Activated naive CD4-positive, alpha-beta T cell treated with anti-CD3 and anti-CD28 coated beads, Interleukin-2, amount 50 U/mL, for 72 hours (primary cell): ENCODE measurements at places on chromosomes 3 and 15. TPM values are rescaled to one million over a fixed set of nuclear protein-coding genes. Genes with fewer than 3 reads are reported as not detected.

- no peak for DNase-seq
Measured at GRCh38 chr3:195580744-195581443, 2.8 kb downstream of the APOD start.

GRCh38 chr3:71041371-71041770, 542.2 kb downstream of the FOXP1 start:
- DNase-seq = no peak

DNA sequence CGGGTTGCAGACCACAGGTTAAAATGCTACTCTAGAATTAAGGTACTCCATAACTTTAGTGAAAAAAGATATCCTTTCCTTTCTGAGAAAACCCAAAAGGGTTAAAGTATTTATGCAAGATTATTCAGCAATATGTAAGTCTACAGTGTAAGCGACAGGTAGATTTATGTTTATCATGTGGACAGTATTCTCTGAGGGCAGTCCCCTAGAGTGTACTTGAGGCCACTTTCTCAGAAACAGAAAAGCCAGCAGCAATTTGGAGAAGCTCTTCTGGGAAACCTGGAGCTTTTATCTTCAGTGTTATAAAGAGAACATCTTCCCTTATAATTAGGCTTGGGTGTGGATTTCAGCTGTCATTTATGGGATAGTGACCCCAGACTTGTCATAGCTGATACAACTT, 8.9 kb downstream of the ST3GAL6 start:
- no peak for DNase-seq

GRK7 gene
- total RNA-seq = not detected

- no peak for DNase-seq
Measured at GRCh38 chr3:14007006-14007405, 117.7 kb downstream of the CHCHD4 start.

DNA sequence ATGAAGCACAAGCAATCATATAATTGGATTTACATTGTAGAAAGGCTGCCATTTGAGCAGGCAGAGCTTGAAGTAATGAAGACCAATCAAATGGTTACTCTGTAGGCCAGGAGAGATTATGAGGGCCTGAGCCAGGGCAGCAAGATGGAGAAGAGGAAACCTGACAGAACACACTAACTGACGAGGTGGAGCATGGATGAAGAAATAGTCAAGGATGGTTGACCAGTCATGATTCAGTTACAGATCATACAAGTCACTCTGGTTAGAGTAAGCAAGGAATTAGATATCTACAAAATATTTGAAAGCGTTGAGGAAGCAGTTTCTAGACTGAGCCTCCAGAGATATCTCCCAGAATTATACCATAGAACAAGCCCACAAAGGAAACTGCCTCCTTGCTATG, 101.8 kb upstream of the THSD4 start:
- no peak for DNase-seq

GRCh38 chr3:71511446-71511845, 72.1 kb downstream of the FOXP1 start:
- no peak for DNase-seq

- no peak for DNase-seq
Measured at GRCh38 chr3:154191520-154191919, 70.3 kb downstream of the ARHGEF26 start.

- DNase-seq = no peak
Measured at GRCh38 chr3:146162561-146162960, 1.6 kb upstream of the PLOD2 start.

- no peak for DNase-seq
Measured at GRCh38 chr3:42012383-42012934, 50.6 kb upstream of the ULK4 start.

- DNase-seq = no peak
Measured at GRCh38 chr3:125043599-125044151, 12.1 kb downstream of the HEG1 start.

DNA sequence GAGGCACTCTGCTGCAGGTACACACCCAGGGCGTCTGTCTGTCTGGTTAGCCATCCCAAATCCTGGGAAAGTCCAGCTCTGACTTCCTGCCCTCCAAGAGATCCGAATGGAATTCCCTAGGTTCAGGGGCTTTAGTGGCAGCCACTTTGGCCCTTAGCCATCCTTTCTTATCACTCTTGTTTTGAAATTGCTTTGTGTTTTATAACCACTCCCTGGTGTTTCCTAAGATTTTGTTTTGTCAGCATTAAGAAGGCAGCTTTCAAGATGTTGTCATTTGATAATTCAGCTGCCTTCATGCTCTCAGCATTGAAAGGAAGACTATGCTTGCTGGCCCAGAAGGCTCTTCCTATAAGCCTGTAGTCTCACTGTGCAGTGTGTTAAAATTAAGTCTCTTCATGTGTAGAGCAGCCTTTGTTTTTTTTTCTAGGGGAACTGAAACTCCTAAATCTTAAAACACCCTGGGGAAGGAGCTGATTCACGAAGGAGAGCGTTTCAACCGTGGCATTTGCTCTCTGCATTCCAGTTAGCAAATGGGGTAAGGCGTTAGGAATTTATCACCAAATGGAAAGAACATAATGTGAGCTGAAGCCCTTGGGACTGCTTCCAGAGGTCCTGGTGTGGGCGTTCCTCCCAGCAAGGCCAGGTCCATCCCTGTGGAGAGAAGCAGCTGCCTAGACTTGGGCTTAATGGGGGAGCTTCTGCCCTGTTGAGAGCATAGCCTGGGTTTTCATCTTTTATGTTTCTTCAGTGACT, 14.2 kb upstream of the CLEC3B start:
- DNase-seq = no peak

GRCh38 chr15:56948000-56948763, 29.7 kb downstream of the TCF12 start:
- DNase-seq = no peak

COL6A5 gene
- not detected for total RNA-seq

IL17RD gene
- total RNA-seq = 0.04 TPM

GRCh38 chr15:92322566-92323355, 70.9 kb upstream of the ST8SIA2 start:
- no peak for DNase-seq

- DNase-seq = no peak
Measured at GRCh38 chr3:119258915-119259314, 18.2 kb upstream of the B4GALT4 start.

DNA sequence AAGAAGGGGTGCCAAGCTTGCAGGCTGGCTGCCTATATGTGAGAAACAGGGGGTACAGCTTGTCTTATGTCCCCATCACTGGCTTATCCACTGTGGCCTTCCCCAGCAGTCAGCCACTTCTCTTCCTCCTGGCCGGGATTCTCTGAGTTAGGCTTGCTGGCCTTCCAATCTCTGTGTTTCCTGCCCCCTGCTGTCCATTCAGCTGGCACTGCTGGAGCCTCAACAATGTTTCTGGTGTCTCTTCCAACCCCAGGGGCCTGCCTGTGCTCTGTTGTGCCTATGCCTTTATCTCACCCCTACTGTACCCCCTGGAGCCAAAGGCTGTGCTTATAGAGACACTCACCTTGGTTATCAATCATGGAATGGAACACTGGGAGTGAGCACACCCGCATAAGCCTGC, 36.5 kb downstream of the ANAPC13 start:
- DNase-seq = no peak

SMARCC1 gene
- total RNA-seq = 98.9 TPM

DNA sequence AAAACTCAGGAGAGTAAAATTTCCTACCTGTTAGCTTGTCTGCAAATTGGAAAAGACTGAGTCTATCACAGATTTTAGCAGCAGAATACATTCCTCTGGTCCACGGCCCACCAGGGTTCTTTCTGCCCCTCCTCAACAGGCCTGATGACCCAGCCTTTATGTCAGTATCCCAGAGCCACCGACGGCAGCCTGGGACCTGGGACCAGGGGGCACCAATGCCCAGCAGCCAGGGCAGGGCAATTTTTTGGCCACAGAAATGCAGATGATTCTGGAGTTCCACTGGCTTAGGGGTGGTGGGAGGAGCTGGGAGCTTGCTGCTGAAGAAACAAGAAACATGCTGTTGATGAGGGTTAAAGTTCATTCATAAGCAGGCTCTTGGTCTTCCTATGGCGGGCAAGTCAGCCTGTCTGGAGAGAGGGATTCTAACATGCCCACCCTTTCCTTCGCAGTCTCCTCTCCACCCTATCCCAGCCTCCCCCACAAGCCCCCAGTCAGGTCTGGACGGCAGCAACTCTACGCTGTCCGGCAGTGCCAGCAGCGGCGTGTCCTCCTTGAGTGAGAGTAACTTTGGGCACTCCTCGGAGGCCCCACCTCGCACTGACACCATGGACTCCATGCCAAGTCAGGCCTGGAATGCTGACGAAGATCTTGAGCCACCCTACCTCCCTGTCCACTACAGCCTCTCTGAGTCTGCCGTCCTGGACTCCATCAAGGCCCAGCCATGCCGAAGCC, 4.3 kb upstream of the MANF start:
- no peak for DNase-seq

- DNase-seq = no peak
Measured at GRCh38 chr15:55741833-55742497, 987 bp downstream of the PRTG start.

- DNase-seq = no peak
Measured at GRCh38 chr15:68307131-68307928, 29.8 kb downstream of the FEM1B start.

SEMA5B gene
- not detected for total RNA-seq

- no peak for DNase-seq
Measured at GRCh38 chr3:161274691-161275298, 53.7 kb downstream of the NMD3 start.

- no peak for DNase-seq
Measured at GRCh38 chr3:5798809-5799208, 611.3 kb downstream of the EDEM1 start.

DNA sequence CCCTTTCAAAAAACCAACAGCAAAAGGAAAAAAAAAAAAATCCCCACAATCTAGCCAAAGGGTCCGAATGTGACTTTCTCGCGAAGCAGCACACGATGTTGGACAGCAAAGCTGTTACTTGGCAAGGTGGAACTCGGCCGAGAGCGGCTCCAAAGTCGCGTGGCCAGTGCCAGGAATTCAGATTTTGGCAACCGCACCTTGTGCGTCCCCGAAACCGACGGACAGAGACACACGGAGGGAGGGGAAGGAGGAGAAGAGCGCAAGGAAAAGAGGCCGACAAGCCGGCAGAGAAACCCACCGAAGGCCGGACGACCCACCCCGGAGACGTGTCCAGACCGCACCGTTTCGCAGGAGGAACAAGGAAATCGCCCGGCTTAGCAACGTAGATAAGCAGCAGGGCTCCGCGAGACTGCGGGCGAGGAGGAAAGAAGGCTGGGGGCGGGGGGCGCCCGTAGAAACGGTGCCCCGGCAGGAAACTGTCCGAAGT, 517.3 kb downstream of the MECOM start:
- peak; percentile 10 for DNase-seq

- DNase-seq = no peak
Measured at GRCh38 chr3:142890592-142890991, 1.7 kb upstream of the PCOLCE2 start.

HDGFL3 gene
- 10.9 TPM for total RNA-seq

SCN11A gene
- 0.09 TPM for total RNA-seq

DNA sequence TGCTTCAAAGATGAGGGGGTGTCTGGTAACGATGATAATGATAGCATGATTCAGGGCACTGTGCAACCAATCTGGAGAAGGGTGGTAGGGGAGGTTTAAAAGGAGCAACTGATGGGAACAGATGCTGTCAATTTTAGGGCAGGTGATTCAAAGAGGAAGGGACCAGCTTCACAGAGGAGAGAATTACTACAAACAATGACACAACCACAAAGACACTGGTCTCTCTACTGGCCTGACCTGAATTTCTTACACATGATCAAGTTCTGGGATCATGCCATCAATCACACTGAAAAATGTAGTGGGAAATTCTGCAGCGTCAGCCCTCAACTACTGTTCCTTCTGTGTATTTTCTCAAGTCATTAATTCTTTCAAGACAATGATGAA, 2.6 kb upstream of the CDV3 start:
- DNase-seq = no peak

- no peak for DNase-seq
Measured at GRCh38 chr3:64975147-64975546, 287.3 kb upstream of the ADAMTS9 start.

DNA sequence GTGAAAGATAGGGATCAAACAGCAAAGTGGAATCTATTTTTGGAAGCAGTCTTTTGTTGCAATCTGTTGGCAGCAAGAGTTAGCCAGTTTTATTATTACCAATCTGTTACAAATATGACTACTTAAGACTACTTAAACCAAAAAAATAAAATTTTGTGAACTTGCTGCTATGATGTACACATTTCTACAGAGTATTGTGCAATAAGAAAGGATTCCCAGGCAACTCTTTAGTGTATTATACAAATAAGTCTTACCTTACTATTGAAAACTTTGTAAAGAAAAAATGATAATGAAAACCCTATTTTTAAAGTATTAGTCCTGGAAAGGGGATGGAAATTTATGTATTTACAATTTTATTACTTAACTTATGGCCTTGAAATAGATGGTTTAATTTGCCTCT, 44.7 kb downstream of the CADM2 start:
- DNase-seq = no peak

DNA sequence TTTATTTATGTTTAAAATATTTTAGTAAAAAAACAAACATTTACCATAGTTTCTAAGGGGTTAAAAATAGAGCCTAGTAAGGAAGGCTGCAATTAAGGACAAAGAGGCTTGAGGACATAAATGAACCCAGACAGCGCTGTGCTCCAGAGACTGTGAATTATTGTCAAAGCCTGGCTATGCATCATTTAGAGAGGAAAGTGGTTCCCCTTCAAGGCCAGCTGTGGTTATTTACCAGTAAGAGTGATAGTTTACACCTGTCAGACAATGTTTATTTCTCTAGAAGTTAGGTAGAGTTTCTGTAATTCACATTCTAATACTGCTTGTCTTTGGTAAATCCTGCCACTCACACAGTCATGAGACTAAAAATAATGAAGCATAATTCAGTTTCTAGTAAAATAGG, 32.4 kb upstream of the PIK3R4 start:
- no peak for DNase-seq

GREM1 gene
- not detected for total RNA-seq

CGNL1 gene
- not detected for total RNA-seq

GRCh38 chr3:17118771-17119170, 234.0 kb downstream of the PLCL2 start:
- no peak for DNase-seq

DNA sequence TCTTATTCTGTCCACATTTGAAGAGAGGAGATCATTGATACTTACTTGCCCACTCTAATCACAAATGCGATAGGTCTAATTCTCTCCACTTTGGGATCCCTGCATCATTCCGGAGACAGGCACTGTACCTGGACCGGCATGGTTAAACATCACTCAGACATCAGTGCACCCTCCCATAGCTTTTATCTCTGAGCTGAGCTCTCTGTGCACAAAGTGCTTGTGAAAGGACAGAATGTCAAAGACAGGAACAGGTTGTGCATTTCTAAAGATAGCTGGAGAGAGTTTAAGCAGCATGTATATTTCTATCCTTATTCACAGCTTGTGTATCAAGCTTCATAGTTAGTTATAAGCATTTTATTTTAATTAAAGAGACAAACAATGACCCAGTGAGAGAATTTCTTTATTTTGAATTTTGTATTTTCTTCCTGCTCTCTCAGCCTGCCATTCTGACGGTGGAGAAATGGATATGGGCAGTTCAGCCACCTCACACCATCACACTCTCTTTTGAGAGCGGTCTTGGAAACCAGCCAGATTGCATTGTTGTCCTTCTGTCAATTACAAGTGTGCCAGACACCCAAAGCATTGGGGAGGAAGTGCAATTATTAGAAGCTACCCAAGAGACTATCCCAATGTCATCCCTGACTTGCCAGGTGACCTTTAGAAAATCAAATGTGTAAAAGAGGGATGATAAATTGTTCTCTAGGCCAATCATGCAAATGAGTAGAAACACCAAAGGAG, 65.2 kb upstream of the CHL1 start:
- DNase-seq = no peak

GRCh38 chr3:133711013-133711412, 35.2 kb upstream of the TF start:
- no peak for DNase-seq

DGKG gene
- total RNA-seq = 5.5 TPM

GRCh38 chr3:149332227-149332765, 1.1 kb downstream of the TM4SF18 start:
- no peak for DNase-seq
